ENCODE measurements at places on chromosomes 16 and 17. TPM values are rescaled to one million over a fixed set of nuclear protein-coding genes. Genes with fewer than 3 reads are reported as not detected.

DNA sequence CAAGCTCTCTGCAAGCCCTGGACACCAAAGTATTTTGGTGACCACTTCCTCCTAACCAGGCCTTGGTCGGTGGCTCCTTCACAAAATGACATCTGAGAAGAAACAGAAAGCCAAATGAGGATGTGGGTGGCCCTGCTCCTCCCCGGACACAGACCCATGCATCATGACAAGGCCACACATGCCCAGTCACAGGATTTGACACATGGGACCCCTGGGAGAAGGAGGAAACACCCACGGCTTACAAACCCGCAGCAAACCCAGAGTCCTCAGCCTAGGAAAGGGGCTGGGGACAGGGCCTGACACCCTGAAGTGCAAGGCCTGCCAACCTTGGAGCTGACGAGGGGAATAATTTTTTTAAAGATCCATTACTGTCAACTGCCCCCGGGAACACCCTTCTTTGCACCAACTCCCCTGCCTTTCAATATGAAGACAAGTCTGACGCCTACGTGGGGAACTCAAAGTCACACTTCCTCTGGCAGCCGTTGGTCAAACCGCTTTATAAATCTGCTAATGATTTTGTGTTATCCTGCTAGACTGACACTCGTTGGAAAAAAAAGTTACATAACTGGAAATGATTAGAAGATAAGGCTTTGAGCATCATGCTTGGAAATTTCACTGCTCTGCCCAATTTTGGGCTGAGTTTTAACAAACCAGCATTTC is 41.3 kb downstream of the GAS7 start:
- H3K4me3 ChIP-seq, result no peak overlapping the region
- DNase-seq, result no peak
- no peak overlapping the region for H3K27ac ChIP-seq
- no peaks in the 10 kb centered on the region for H3K4me1 ChIP-seq
- no peaks in the 10 kb centered on the region for H3K27me3 ChIP-seq

GRCh38 chr17:77944390-77945222 is 13.9 kb upstream of the TNRC6C start:
- DNase-seq, result no peak
- H3K4me1 ChIP-seq, result peaks cover 24% of the 10 kb centered on the region
- H3K27ac ChIP-seq, result no peak overlapping the region
- no peak overlapping the region for H3K4me3 ChIP-seq
- peaks cover 50% of the 10 kb centered on the region for H3K27me3 ChIP-seq

DNA sequence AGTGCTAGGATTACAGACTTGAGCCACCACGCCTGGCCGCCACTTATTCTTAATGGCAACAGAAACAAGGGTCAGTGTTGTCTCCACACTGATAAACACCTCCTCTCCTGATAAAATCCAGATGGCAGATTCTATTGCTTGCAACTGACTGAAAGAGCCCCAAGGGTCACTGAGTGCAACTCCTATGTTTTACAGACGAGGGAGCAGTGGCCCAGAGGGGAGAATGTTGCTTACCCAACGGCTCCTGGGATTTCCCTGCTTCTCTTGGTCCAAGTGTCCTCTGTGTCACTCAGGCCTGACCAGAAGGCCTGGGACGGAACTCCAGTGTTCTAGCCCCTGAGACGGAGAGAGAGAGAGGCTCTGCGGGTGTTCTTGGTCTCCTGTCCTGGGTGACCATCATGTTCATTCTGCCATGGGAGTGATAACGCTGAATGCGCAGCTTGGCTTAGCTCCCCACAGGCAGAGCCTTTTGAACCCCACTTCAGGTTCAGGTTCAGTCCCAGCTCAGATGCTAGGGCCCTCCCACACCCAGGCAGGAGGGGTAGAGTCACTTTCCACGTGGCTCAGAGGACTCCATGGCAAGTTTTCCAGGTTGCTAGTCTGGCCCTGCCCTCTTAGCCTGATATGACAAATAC is 77.3 kb upstream of the NLRP1 start:
- peaks cover 2% of the 10 kb centered on the region for H3K27me3 ChIP-seq
- DNase-seq, result no peak
- no peaks in the 10 kb centered on the region for H3K36me3 ChIP-seq
- no peak overlapping the region for H3K27ac ChIP-seq
- H3K4me1 ChIP-seq, result no peaks in the 10 kb centered on the region

Gene SEPTIN1
- 0.18 TPM for total RNA-seq

- no peak for DNase-seq
- H3K4me1 ChIP-seq, result peaks cover 18% of the 10 kb centered on the region
- H3K4me3 ChIP-seq, result no peak overlapping the region
- peaks cover 3% of the 10 kb centered on the region for H3K27me3 ChIP-seq
- H3K27ac ChIP-seq, result no peak overlapping the region
- H3K36me3 ChIP-seq, result no peaks in the 10 kb centered on the region
Measured at GRCh38 chr17:8789743-8790142, 9.4 kb downstream of the MFSD6L start.

DNA sequence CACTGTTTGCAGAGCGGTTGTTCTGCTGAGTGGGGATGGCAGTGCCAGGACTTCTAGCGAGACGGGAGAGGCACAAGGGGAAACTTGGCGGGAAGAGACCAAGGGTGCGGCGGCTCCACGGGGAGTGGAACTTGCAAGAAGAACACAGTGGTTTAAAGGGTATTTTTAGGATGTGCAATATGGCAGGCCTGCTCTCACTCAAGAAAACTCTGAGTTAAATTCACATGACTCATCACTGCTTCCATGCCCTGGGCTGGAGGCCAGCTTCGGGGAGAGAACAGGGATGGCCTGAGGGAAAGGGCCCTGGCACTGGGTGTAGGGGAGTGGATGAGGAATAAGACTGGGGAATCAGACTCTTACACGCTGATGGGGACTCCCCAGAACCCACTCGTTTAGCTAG is 13.3 kb upstream of the CD300LD start:
- no peaks in the 10 kb centered on the region for H3K4me1 ChIP-seq
- no peak overlapping the region for H3K4me3 ChIP-seq
- no peak for DNase-seq

DNA sequence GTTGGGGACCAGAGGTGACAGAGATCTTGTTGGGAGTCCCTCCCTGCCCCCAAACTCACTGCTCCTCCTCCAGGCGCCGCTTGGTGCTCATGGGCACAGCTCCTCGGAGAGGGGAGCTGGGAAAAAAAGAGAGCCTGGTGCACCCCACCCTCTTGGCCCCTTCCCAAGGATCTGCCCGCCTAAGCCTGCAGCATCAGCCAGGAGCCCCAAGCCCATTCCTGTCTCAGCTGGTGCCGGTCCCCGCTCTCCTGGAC is 400 bp downstream of the HCFC1R1 start:
- DNase-seq, result no peak
- H3K36me3 ChIP-seq, result peaks cover 17% of the 10 kb centered on the region
- peaks cover 50% of the 10 kb centered on the region for H3K4me1 ChIP-seq
- peak overlapping the region; percentile 93 for H3K4me3 ChIP-seq
- peak overlapping the region; percentile 93 for H3K27ac ChIP-seq

Gene PDE6G
- total RNA-seq, result 1.4 TPM
